ENCODE measurements at places on chromosomes 12 and 14.

- no peak for DNase-seq
Measured at GRCh38 chr12:65607401-65607841, 216.9 kb upstream of the HMGA2 start.

DNA sequence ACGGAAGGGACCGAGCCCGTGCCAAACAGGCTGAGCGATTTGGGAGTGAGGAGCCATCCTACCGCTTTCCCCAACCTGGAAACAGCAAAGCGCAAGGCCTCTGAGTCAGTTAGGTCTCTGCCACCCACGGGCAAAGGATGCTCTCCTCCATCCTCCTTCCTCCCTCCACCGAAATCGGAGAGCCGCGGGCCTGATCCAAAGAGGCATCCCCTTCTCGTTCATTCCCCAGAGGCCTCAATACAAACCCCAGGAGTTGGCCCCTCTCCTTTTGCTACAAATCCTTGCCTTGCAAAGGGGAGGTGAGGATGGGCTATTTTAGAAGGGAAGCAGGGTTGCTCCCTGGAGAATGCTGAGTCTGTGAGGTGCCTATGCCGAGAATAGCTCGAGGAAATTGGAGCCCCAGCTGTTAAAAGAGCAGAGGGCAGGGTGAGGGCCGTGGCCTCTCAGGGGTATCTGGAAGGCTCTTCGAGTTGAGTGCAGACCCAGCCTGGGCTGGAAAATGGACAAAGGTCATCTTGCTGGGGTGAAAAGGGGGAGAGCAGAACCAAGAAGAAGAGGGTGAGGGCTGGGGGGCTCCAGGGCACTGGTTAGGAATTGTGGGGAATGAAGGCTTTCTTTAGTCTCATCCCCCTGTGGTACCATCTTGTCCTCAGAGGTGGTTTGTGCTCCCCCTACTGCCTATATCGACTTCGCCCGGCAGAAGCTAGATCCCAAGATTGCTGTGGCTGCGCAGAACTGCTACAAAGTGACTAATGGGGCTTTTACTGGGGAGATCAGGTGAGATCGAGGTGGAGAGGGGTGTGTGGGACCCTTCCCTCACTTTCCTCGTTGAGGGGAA, 1.1 kb downstream of the TPI1 start:
- DNase-seq: no peak

- peak; percentile 40 for DNase-seq
Measured at GRCh38 chr12:95774311-95775045, 16.1 kb downstream of the NTN4 start.

DNA sequence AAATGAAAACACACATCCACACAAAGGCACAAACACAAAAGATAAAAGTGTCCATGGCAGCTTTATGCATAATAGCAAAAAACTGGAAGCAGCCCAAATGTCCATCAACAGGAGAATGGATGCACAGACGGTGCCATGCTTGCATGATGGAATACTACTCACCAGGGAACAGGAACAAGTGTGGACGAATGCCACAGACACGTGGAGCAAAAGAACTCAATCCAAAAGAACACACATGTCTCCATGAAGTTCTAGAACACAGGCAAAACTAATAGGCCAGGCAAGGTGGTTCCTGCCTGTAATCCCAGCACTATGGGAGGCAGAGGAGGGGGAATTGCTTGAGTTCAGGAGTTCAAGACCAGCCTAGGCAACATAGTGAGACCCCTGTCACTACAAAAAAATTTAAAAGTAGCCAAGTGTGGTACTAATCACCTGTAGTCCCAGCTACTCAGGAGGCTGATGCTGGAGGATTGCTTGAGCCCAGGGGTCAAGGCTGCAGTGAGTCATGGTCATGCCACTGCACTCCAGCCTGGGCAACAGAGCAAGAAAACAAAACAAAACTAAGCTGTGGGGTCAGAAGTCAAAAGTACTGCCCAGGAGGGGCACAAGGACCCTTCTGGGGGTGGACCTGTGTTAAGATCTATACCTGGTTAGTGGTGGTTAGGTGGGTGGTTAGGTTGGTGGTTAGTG, 7.3 kb upstream of the TMEM119 start:
- no peak for DNase-seq

- DNase-seq: peak; percentile 72
Measured at GRCh38 chr14:32724867-32725471, 213.7 kb upstream of the NPAS3 start.

GRCh38 chr12:68469113-68469512, 137.0 kb upstream of the MDM1 start:
- DNase-seq: no peak

DNA sequence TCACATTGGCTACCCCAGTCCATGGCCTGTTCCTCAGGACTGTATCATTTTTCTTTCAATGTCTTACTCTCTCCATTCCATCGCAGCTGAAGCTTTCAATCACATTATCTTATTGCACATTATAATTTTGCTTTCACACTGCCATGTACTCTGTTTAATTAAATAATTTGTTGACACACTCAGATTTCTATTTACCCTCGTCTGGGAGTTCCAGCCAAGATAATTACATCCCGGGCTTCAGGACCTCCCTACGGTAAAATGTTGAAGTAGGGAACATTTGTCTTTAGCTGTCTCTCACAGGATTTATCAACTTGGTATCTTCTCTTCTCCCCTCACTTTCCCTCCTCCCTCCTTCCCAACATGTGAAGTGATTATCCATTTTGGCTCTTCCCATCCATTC, 177.2 kb upstream of the RASSF8 start:
- no peak for DNase-seq

GRCh38 chr12:129393357-129393937, 510.4 kb downstream of the TMEM132D start:
- DNase-seq: no peak

GRCh38 chr14:44961151-44961553, 595 bp downstream of the KLHL28 start:
- DNase-seq: peak; percentile 66

- no peak for DNase-seq
Measured at GRCh38 chr12:115891556-115892164, 385.8 kb downstream of the MED13L start.
